ENCODE measurements at places on chromosomes 2 and 18.

DNA sequence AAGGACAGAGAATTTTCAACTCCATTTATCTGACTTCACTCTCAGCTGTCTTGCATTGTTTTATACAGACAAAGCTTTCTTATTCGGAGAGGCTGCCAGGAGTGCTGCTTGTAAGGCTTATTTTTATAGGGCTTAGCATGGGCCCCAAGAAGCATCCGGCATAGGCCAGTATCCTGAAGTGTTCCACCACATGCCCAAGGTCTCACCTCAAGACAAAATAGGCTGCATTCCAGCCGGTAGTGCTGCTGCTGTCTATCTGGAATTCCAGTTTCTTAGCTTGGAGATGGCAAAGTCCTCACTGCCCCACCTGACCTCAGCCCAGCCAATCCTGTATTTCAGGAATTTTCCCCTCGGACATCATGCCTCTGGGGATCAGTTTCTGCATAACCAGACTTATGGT is 47.6 kb upstream of the MCFD2 start:
- DNase-seq, result no peak

DNA sequence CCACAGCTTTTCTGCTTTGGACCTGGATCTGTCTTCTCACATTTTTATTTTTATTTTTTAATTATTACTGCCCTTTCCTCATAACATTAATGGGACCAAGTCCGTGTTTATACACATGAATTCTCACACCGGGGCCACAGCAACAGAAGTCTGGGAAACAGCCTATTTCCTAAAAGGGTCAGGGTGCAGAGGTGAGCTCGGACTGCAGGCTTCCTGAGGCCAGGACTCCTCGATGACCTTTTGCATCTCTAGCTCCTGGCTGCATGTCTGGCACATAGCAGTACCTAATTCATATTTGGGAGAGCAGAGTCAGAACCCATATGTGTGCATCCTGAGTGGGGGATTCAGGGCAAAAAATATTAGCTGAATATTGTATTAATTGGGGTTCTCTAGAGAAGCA is 9.6 kb upstream of the RAB31 start:
- no peak for DNase-seq

GRCh38 chr2:96730212-96730611 is 9.7 kb downstream of the LMAN2L start:
- no peak for DNase-seq

- DNase-seq, result no peak
Observed at GRCh38 chr2:68367953-68368653, 3.0 kb downstream of the PLEK start.

DNA sequence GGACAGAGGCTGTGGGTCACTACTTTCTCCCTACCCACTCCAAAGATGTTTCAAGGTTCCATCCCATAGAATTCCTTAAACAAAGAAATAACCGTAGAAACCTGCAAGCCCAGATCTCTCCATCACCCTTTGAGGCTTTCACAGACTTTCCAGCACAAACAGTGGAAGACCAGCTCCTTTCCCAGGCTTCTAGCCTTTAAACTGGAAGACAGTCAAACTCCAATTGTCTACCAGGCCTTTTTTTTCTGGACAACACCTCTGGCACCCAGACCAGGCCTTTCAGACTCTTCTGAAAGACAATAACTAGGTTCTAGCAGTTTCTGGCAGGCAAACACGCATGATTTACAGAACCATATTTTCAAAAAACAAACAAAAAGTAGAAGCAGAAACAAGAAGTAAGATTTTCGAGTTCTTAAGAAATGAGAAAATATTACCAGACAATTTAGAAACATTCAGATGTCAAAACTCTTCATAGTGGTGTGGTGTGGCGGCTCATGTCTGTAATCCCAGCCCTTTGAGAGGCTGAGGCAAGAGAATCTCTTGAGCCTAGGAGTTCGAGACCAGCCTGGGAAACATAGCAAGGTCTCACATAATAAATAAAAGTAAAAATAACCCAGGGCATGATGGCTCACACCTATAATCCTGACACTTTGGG is 106.8 kb upstream of the MSH2 start:
- no peak for DNase-seq

DNA sequence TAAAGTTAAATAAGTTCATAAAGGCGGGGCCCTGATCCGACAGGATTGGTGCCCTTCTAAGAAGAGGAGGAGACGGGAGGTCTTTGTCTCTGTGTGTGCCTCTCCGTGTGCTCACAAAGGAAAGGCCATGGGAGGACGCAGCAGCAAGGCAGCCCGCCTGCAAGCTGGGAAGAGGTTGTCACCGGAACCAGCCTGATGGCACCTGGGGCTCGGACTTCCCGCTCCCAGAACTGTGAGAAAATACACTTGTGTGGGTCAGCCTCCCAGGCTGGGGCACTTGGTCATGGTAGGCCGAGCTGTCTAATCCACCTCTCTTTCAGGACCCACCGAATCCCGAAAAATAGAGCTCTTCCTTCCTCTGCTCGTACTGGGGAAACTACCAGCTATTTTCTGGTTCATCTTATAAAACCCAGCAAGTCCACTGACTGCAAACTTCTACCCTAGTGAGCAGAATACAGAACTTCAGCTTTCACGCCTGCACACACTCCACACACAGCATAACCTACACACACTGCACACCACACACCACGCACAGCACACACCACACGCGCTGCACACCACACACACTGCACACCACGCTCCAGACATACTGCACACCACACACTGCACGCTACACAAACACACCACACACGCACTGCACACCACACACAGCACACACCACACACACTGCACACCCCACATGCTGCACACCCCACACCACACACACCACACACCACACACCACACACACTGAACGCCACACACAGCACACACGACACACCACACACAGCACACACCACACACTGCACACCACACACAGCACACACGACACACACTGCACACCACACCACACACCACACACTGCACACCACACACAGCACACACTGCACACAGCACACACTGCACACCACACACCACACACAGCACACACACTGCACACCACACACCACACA is 58.1 kb downstream of the ASB1 start:
- no peak for DNase-seq

GRCh38 chr2:43846140-43846793 is 7.5 kb downstream of the ABCG8 start:
- no peak for DNase-seq

DNA sequence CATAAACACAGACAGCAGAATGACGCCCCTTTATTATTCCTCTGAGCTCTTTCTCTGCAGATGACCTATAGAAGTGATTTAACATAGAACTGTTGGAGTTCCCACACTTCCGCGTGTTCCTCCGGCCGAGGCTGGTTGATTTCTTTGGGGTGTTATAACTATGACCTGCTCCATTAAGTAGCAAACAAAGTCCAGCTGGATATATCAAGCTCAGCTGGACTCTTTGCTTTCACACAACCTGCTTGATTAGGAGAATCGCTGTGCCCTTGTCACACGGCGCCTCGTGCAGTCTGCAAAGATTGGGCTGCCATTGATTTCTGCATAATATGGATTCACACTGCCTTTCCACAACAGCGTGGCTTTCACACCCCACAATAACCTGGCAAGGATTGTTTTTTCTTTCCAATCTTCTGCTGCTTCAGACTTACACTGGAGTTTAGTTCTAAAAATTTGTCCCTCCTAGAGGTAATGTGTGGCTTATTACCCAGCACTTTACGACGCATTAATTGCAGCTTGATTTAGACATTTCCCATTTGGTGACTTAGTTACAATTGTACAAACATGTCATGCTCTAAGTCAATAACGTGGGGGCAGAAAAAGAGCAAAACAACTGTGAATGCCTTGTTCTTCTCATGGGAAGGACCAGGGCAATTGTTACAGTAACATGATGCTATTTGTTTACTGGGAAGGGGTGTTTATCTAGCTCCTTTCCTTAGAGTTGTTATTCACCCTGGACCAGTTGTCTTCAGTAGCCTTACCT is 485.7 kb downstream of the TXNL1 start:
- no peak for DNase-seq

DNA sequence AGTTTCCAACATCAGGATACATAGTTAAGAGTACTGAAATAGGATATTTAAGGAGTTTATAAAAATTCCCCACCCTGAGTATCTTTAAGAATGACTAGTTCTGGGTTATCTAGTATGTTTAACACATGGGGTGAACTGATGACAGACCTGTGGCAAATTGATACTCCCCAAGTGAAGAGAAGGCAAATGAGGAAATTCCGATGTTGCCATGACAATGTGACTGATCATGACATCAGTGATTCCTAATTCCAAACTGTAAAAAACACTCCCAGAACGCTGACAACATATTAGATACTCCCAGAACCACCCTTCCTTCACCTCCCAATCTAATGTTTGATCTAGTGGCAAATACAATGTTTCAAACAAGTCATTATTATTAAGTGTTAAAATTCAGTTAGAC is 77.6 kb downstream of the RBMS1 start:
- DNase-seq, result no peak

DNA sequence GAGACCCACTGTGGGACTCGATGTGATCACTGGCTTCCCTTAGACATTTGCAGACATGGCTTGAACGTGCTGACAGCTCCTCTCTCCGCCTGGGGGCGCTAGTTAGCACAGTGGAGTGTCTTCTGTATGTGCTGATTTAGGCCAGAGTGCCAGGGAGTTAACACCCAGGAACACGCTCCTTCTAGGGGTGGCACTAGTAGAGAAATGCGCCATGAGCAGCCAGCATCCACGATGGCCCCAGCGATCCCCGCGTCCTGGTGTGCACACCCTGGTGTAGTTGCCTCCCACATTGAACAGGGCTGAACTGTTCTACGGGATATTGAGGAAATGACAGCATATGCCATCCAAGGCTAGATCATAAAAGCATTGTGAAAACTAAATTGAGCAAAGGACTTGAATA is 11.4 kb upstream of the NMUR1 start:
- no peak for DNase-seq

- no peak for DNase-seq
Observed at GRCh38 chr2:30627151-30627550, 180.1 kb downstream of the CAPN13 start.

DNA sequence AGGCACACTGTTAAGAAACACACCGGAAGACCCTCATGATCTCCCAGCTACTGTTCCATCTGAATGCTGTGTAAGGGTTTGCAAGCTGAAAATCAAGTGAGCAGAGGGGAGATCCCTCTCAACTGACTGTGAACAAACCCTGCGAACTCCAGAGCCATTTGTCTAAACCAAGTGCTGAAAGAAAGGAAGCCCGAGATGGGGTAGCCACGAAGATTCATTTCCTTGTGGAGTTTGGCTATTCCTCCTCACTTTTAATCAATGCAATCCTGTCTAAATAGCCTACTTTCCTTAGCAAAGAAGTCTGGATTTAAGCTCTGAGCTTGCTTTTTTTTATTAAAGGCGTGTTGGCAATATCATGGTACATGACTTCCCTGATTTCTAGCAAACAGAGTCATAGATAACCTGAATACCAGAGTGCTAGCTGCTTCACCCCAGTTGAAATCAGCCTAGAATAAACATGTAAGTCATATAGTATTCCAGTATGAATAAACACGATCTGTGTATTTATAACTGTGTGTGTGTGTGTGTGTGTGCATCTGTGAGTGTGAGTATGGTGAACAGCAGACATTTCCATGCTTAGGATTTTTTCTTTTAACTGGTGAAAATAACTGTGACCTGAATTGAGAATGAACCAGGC is 365.2 kb downstream of the ZNF521 start:
- no peak for DNase-seq

DNA sequence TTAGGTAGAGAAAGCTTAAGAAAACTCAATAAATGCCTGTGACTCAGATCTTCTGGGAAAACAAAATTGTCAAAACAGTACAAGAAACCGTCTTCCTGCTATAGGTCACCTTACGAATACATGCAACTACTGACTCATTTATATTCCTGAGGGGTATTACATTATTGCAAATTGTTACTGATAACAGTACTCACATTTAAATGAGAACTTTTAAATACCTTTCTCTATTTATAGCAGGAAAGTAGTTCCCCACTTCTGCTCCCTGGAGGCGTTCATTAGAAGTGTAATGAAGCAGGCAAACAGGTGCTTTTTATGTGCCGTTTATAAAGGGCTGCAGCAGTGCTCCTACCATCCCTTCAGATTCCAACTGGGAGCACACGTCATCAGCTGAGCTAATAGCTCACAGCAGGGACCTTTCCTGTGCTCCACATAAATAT is 65.1 kb upstream of the RPRM start:
- DNase-seq, result no peak

DNA sequence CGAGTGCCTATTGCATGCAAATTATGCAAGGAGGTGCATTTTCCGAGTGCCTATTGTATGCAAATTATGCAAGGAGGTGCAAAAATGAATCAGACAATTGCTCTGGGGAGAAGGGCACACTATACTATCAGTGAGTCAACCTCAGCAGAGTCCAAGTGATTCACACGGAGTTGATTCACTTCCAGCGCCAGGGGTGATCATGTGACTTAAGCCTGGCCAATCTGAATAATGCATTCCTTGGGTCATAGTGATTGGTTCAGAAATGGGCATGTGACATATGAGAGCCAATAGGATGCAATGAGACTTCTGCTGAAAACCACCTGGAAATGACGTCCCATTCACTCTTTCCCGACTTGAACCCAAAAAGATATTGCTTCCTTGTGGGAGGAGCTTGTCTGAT is 152.2 kb downstream of the DAW1 start:
- DNase-seq, result no peak

GRCh38 chr2:78585871-78586270 is 439.6 kb upstream of the REG3G start:
- no peak for DNase-seq

- peak; percentile 78 for DNase-seq
Observed at GRCh38 chr2:42493468-42494354, at the start of gene KCNG3. Gene KCNG3 (minus strand): TSS chr2:42493982. CDS start chr2:42493501, 481 bp downstream.

DNA sequence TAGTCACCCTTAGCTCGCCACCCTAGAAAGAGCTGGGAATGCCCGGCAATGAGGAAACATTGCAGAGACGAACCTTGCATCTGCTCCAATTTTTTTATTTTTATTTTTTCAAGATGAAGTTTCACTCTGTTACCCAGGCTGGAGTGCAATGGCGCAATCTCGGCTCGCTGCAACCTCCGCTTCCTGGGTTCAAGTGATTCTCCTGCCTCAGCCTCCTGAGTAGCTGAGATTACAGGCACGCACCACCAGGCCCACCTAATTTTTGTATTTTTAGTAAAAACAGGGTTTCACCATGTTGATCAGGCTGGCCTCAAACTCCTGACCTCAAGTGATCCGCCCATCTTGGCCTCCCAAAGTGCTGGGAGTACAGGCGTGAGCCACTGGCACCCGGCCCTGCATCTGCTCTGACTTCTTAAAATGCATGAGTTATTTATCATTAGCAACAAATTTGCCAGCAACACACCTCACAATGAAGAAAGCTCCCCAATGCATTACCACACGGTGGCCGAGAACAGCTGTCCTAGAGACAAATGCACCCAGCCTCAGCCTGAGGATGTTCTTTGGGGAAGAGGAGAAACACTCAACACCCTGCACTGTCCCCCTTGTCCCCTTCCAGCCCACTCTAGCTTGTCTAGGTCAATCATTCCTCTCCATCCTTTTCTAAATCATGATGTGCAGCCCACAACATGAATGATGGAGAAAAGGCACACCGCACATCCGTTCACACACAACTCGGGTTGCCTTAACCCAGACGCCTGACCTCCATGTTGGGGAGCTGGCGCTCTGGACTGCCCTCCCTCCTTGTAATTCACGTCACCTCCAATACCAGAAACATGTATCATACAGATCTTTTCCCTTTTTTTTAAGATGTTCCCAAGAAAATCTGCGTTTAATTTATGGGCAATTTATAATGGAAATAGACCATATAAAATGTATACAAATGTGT is 46.9 kb downstream of the TTC32 start:
- no peak for DNase-seq
